ENCODE measurements at places on chromosomes 7 and 10.
A peak's percentile ranks its signal among the peaks of the same experiment; 100 is the strongest.

DNA sequence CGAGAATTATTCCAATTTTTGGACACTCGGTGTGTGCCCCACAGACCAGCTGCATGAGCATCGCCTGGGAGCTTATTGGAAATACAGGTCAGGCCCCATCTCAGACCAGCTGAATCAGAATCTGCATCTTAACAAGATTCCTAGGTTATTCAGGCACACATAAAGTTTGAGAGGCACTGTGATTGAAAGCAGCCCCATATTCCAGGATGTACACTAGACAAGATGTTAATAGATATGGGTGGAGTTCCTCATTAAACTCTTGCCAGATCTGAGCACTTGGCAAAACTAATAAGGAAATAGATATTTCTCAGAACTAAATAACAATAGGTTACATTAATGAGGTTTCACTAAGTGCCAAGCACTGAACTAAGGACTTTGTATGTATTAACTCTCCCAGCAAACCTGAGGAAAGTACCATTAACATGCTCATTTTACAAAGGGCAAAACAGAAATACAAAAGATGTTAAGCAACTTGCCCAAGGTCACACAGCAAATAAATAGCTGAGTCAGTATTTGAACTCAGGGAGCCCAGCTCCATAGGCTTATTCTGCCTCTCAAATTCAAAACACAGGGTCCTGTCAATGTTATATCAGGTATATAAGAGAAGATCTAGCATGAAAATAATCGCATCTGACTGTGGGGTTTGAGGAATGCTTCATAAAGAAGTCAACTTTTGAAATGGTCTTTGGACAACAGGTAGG is 29.9 kb downstream of the PPP1R3C start:
- DNase-seq = no peak

DNA sequence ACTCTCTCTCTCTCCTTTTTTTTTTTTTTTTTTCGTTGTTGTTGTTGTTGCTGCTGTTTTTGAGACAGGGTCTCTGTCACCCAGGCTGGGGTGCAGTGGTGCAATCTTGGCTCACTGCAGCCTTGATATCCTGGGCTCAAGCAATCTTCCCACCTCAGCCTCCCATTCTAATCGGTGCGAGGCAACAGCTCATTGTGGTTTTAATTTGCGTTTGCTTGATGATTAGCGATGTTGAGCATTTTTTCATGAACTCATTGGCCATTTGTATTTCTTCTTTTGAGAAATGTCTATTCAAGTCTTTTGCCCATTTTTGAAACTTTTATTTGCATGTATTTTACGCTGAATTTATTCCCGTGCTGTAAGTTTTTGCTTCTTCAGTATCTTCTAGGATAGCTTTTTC is 13.3 kb upstream of the ZC3HAV1L start:
- no peak for DNase-seq

GRCh38 chr7:103851357-103851756 is 138.1 kb downstream of the RELN start:
- DNase-seq = no peak

DNA sequence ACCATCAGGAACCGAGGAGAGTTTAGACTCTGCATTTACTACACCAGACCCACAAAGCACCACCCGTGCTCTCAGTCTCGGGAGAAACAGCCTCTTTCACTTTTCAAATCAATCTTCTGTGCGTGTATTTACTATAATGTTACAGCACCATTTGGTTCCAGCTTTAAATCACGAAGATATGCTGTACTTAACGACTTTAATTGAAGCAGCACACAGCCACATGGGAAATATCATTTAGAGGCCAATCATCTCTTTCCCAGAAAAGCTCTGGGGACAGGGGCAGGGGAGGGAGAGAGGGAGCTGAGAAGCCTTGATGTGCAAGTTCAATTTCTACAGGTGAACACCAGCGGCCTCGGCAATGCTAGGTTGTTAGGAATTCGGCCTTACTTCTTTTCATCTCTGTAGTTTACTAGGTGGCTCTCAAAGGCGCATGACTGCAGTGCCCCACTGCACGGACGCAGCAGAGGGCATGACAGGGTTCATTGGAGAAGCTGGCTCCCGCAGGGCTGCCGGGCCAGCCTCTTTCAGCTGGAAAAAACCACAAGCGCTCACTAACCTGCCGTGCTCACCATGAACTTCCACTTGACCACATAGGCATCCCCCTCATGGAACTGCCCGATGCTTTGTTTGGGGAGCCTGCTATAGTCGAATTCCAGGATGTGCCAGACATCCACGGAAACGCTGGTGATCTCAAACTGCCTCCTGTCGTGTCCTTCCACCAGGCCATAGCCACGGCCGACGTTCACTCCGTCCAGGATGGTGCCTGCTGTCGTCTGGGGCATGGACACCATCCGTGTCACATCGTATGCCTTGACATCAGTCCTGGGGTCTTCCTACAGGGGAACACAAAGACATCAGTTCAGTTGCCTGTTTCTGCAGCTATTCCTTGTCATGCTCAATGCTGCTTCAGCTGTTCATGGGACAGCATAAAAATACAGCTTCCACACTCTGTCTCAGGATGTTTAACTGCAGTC is 154.5 kb downstream of the SVIL start:
- no peak for DNase-seq

GRCh38 chr7:129821476-129821875 is 131.3 kb downstream of the UBE2H start:
- DNase-seq = no peak

DNA sequence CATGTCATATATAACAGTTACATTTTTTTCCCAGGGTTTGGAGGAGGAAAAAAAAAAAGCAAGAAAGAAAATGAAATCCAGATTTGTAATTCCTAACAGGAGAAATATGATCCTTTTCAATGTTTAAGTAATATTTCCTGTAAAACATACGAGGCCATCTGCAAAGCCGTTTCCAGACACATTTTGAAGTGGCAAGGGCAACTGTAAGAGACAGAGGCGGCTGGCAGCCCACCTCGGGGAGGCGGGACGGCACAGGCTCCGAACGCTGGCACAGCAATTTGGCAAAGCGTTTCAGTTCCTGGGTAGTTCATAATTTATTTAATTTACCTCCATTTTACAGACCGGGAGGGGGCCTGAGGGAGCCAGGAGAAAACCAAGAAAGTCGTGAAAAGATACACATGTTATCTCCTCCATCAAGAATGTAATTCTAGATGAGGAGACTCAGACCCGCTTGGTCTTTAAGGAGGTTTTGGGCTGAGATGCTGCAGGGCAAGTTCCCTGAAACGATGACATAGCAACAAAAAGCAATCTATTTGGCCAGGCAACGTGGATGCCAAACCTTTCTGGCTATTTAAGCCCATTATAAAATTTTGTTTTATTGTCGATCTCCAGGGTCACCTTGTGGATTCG is 448.5 kb upstream of the MKI67 start:
- no peak for DNase-seq

DNA sequence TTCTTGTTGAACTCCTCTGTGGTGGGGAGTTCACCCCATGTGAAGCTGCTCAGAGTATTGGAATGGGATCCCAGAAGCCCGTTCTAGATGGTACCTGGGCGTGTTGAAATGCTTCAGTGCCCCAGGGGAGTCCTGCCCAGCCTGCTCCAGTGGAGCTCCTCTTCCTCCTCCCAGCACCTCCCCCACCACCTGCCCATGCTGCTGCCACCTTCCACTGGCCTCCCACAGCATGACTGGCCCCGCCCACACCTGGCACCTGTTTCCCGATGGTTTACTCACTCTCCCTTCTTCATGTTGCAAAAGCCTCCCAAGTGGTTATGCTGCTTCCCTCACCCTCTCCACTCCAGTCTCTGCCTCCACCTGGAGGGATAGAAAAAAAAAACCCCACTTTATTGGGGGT is 32.2 kb upstream of the PCBD1 start:
- no peak for DNase-seq

DNA sequence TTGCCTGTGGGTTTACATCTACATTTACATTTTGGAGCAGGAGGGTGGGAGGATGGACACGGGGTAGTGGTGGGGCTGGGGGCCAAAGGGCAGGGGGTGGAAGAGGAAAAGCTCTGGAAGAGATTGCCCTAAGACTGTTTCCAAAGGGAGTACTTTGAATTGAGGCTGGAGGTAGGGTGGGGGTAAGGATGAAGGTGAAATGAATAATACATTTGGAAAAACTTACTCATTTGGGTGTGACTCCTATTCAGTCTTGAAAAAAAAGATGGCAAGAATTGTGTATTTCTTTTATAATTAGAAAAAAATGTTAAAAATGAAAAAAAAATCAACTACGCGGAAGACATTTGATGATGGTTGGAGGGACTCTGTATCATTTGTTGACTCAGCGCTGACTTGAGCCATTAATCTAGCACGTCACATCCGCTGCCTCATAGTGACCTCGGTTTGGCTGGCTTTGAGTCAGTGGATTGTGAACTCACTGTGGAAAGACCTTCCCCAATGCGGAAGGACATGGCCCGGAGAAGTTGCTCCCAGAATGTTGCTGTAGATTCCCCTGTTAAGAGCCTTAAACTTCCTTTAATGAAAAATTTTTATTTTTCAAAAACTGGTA is 2.8 kb downstream of the FAM180A start:
- no peak for DNase-seq

- DNase-seq = peak; percentile 46
Observed at GRCh38 chr7:130732980-130733930, 752 bp downstream of the KLF14 start.

- no peak for DNase-seq
Observed at GRCh38 chr7:42174391-42174912, 62.6 kb downstream of the GLI3 start.

DNA sequence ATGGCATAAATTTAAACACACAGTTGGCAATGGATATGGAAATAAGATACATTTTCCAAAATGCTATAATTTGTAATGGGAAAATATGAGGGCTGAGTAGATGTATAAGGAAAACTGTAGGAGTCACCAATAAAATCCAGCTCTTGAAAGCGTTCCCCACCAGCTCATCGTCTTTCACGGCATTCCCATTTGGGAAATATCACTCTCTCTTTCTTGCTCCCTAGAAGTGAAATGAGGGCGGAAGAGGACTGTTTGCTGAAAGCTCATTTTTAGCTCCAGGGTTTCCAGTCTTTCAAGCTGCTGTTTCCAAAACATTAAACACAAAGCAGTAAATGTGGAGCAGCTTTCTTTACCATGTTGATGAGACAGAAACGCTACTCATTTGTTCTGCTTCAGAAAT is 104.6 kb upstream of the SFMBT2 start:
- no peak for DNase-seq

DNA sequence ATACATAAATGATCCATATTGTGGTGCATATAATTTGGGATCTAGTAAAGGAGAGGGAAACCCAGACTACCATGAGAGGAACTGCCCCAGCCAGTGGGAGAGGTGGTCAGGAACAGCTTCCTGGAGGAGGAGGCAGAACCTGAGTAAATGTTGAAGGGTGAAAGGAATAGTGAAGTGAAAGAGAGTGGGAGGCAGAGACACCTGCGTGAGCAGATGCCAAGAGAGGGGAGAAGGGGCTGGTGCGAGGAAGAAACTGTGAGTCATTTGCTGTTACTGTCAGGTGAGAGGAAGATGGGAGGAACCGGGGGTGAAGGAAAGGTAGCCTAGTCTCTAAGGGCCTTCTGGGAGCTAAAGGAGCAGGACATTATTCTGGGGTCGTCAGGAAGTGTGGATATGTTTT is 294.8 kb downstream of the GRID1 start:
- no peak for DNase-seq

Data from BE2C (cell line).